ENCODE measurements at places on chromosomes 12 and 14. TPM values are rescaled to one million over a fixed set of nuclear protein-coding genes. Genes with fewer than 3 reads are reported as not detected.

GRCh38 chr14:44970907-44971306 lies 8.9 kb downstream of the TOGARAM1 start:
- no peak for DNase-seq

- DNase-seq, result peak; percentile 17
These were observed 275.0 kb upstream of the G2E3 start for GRCh38 chr14:30283822-30284446.

DNA sequence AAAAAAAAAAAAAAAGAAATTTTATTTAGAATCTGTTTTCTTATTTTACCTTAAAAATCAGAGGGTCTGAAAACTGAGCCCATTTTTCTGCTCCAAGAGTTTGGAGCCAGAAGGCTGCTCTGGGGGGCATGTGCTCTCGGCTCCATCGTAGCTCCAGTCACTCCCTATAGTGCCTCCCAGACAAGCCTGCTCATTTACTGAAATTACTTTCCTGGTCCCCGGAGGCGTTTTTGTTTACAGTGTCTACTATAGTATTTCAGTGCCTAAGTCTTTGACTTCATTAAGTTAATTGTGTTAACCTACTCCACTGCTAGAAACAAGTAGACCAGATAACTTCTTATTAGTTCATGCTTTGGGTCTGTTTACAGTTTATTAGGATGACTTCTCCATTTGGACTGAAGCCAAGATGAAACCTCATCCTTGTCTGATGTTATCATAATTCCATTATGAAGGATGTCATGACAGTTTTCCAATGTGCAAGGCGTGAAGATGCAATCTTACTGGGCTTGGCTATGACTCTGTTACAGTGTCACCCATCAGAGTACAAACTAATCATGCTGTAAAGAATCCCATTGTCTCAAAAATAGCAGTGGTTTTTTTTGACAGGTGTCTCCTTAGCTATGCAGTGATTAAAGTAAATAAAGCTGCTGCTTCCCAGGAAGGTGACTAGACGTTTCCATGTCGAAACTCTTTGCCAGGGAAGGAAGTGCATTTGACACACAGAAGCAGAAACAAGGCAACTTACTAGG lies 182.3 kb downstream of the TMEM132C start:
- DNase-seq, result no peak

DNA sequence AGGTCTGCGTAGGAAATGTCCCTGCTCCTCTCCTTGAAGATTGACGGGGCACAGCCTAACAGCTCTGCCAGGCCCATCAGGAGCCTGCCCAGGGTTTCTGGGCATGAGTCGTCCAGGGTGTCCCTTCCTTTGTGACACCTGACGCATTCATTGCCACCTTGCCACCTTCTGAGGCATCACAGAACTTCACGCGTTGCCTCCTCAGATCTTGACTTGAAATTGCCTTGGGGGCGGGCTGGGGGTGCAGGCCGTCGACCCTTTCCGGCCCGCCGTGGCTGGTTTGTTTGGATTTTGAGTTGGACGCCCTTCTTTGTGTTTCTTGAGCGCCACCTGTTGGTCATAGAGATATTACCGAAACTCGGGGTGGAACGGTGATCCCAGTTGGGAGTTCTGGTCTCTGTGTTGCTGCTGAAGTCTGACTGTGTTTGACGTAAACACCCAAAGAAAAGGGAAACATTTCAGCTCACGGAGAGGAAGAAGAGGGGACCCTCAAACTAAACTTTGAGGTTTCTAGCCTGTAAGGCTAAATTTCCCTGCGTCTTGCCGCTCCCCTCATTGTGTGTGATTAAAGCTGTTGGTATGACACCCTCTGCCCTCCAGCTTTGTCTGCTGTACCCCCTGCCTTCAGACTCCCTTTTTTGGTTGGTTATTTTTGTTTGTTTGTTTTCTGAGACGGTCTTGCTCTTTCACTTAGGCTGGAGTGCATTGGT lies 44.6 kb downstream of the MLXIP start:
- peak; percentile 80 for DNase-seq

- no peak for DNase-seq
These were observed 66.3 kb upstream of the CFL2 start for GRCh38 chr14:34780646-34781045.

The TMEM52B gene
- polyA plus RNA-seq, result not detected

DNA sequence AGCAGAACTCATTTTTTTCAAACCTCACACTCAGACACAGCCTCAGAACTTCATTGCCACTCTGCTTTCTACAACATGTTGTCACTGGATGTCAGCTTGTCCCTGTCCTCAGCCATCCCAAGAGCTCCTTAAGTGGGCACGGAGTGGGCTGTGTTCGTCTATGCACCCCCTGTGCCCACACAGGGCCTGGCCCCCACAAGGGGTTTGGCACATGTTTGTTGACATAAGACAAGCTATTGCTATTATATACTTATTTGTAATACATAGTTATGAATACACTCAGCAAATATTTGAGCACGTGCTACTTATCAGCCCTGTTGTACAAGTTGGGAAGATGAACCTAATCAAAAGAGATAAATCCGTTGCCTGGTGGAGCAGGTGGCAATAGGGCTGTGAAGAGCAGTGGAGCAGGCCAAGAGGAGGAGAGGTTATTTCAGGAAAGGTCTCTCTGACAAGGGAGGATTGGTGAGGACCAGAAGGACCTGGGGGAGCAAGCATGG lies 4.3 kb upstream of the BDKRB1 start:
- no peak for DNase-seq

GRCh38 chr12:53061404-53062010 lies 11.6 kb downstream of the TNS2 start:
- DNase-seq, result no peak

DNA sequence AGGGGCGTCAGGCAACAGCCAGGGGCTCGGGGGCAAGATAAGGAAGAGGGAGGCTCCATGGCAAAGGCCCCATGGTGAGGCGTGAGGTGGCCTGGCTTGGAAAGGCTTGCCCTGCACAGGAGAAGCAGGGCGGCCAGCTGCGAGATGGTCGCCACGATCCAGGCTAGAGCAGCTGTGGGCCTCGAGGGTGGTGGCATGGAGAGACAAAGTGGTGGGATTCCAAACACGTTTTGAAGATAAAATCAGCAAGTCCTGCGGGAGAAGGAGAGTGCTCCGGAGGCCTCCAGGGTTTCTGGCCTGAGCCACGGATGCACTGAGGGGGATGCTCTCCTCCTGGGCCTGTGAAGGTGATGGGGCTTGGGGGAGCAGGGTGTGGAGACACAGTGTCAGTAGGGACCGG lies 20.5 kb upstream of the DLK1 start:
- no peak for DNase-seq

Data from K562 (cell line).